COR-L47 (cell line): ENCODE measurements at places on chromosomes 3 and 15.

- DNase-seq = peak; percentile 59
Observed at GRCh38 chr15:53522991-53523390, 236.5 kb downstream of the WDR72 start.

- DNase-seq = no peak
Observed at GRCh38 chr3:127209840-127210653, 17.1 kb downstream of the PRR23E start.

- DNase-seq = no peak
Observed at GRCh38 chr3:5754602-5755001, 567.1 kb downstream of the EDEM1 start.

DNA sequence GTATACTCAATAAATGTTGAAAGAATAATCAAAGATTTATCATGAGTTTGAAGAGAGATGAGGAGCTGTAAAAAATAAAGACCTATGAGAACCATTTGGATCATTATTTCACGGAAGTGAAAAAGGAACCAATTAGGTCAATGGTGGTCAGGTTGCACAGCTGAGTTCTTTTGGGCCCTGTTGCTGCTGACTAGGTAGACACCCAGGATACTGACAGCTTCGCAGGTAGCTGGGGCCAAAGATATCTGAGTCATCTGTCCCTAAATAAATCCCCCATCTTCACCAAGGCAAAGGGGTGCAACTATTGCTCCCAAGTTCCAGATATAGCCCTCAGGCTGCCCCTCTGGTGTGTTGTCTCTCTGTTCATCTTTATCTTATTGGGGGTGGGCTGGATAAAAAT is 5.0 kb upstream of the ARL14 start:
- DNase-seq = no peak

- no peak for DNase-seq
Observed at GRCh38 chr3:194714564-194714963, 28.9 kb downstream of the FAM43A start.

- DNase-seq = no peak
Observed at GRCh38 chr3:69240651-69241568, 118.5 kb upstream of the LMOD3 start.

DNA sequence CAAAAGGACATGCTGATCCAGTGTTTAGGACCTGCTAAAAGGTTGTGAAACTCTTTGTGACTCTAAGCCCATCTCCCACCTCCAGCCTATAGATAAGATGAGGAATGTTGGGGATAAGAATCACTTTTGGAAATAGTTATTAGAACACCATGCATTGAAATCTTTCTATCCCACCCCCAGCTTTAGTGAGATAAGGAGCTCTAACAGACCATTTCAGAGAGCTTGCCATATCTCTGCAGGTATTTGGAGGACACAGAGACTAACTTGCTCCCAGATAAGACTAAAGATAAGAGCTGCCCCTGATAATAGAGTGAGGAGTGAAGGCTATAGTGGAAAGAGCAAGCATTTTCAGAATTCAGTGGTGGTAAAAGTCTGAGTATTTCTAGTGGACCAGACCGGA is 53.1 kb upstream of the GNB4 start:
- no peak for DNase-seq

DNA sequence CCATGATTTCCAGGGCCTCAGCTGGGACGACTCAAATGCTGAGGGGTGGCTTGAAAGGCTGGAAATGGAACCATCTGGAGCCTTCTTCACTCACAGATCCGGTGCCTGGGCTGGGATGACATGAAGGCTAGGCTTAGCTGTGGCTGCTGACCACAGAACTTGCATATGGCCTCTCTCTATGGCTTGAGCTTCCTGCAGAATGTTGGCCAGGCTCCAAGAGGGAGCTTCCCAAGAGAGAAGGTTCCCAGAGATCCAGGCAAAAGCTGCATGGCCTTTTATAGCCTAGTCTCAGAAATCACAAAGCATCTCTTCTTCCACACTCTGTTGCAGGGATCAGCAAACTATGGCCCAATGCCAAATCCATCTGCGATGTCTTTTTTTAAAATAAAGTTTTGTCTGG is 44.8 kb downstream of the GATM start:
- DNase-seq = peak; percentile 10

DNA sequence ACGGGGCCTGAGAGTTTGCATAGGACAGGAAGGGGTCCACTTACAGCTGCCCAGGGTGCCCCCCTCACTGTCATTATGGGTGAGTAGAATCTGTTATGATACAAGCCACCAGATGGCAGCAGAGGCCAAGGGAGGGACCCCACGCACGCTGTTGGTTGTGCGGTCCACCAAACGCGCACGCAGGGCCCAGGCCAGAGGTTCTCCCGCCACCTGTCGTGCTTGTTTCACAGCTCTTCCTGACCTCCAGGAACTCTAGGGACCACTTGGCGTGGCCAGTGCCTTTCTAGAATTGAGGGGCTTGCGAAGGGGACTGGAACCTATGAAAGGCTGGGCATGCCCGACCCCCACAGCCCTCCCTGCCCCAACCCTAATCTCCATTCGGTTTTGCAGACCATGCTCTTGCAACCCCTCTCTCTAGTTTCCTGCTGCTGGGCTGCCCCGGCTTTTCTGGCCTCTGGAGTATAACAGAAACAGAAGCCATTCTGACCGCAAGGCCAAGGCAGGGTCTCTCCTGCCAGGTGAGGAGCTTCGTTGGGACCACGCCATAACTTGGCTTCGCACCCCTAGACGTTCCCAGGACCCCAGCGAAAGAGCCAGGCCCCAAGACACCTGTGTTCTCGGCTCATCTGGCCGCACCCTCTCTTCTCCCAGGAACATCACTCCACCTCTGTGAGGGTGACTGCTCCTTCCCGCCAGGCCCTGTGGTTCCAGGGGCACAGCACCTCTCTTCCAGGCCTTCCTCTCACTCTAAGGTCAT is 46.0 kb downstream of the ALDH1L1 start:
- DNase-seq = peak; percentile 74

GRCh38 chr3:97201814-97202213 is 387.4 kb downstream of the EPHA6 start:
- no peak for DNase-seq

DNA sequence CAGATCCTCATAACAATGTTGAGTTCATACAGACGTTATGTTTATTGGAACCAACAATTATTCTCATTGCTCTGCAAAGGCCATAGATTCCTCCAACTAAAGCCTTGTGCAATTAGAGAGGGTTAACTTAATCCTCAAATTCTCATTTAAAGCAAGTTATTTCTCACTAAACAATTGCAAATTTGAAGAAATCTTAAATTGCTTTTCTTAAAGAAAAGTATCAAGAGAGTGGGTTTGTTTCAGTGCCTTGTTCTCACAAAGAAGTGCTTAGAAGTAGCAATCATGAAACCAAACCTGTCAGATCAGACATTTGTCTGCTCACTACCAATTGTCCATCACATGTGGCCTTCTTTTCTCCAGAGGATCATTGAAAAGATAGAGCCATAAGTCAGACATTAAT is 124.8 kb downstream of the KCNH8 start:
- DNase-seq = no peak

GRCh38 chr3:65344444-65344843 is 656.6 kb upstream of the ADAMTS9 start:
- DNase-seq = no peak

GRCh38 chr3:130459944-130460343 is 57.0 kb upstream of the COL6A6 start:
- no peak for DNase-seq

GRCh38 chr15:40693904-40694687 is 878 bp upstream of the RAD51 start:
- no peak for DNase-seq

DNA sequence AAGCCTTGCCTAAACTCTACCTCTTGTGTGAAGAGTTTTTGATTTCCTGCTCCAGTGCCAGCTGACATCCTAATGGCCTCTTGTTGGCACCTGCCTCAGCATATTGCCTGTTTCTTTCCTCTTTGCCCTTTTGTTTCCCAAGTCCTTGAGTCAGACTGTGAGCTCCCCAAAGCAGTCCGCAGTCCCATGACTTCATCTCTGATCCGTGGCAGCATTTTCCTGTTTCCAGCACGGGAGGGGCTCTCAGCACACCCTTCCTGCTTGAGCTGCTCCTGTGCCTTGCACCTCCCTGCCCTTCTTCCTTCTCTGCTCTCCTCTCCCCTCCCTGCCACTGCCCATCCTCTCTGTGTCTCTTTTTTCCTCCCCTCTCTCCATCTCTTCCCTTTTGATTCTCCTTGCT is 179.6 kb downstream of the EPHB1 start:
- DNase-seq = no peak

- DNase-seq = no peak
Observed at GRCh38 chr3:143271136-143271535, 151.6 kb downstream of the CHST2 start.

- no peak for DNase-seq
Observed at GRCh38 chr15:74833376-74834107, 7.1 kb downstream of the CPLX3 start.

DNA sequence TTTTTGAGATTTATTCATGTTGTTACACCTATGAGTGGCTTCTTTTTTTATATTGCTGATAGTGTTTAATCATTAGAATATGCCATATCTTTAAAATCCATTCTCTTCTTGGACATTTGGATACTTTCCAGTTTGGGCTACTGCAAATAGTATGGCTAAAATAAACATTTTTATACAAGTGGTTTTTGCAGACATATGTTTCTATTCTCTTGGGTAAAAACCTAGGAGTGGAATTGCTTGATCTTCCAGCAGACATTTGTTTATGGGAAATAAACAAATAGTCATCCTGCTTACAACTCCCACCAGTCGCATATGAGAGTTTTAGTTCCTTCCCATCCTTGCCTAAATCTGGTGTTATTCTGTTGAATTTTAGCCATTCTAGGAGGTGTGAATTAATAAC is 193.1 kb downstream of the ALCAM start:
- no peak for DNase-seq

DNA sequence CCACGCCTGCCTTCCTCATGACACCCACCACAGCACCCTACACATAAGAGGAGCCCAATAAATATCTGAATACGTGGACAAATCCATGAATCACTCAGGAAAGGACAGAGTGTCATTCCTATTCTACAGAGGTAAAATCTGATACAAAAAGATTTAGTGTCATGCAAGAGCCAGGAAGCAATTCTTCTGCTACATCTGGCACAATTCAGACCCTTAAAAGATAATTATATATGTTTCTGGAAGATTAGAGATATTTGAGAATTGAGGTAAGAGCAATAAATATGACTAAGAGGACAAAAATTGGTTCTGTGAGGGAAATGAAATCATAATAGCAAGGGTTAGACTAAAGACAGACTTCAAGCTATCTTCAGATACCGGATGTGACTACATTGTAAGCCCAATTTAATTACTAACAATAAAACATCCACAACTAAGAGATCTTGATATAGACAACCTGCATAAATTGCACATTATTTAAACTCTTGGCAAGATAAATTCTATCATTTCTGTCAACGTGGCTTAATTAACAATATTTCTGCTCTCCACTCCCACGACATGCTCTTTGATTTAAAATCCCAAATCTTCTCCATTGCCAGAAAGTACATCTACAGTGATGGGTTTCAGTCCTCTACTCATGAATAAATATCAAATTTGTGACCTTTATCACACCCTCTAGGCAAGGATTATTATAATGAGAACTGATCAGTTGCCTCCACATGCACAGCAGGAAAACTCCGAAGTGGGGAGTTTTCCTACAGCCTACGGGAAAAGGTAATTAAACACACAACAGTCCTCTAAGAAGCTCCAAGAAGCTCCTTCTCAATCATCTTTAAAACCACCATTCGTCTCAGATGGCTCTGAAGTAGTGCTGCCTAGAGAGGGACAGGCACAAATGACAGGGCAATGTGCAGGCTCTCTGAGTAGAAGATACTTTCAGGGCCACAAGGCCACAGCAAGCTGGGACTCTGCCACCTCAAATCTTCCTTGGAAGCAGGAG is 32.6 kb downstream of the MB21D2 start:
- no peak for DNase-seq

- DNase-seq = peak; percentile 95
Observed at GRCh38 chr3:197002701-197003454, 26.7 kb downstream of the MELTF start.

GRCh38 chr15:63221346-63221745 is 31.9 kb downstream of the RAB8B start:
- DNase-seq = no peak

GRCh38 chr15:74613089-74613952 is 2.3 kb upstream of the CLK3 start:
- no peak for DNase-seq

DNA sequence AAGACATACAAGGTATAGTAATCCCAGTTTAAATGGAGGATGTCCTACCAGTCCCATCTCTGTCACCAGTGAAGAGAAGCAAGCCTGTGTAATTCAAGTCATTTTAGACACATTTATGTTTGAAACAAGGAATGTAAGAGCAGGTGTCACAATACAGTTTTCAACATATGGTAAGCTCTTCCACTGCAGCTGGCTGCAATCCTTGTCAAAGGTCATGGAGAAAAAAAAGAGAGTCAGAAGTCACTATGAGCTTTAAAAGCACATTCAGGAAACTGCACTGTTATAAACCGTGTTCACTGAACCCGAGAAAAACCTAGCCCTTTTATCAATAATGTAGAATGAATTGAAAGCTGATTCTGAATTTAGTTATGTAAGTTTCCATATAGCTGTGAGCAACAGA is 206.4 kb downstream of the NAALADL2 start:
- no peak for DNase-seq

GRCh38 chr3:12952343-12953200 is 111.2 kb upstream of the RPL32 start:
- no peak for DNase-seq

DNA sequence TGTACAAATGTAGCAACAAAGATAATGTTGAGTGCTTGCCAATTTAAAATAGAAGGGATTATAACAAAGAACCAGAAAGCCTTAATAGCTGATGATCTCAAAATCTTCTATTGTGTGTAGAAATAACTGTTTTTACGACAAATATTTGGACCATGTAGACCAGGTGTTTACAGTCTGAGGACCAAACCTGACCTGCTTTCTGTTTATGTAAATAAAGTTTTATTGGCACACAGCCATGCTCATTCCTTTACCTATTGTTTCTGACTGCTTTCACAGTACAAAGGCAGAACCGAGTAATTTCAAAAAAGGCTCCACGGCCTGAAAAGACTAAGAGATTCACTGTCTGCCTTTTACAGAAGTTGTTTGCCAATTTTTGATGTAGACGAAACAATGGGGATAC is 91.8 kb downstream of the GOLIM4 start:
- peak; percentile 76 for DNase-seq

DNA sequence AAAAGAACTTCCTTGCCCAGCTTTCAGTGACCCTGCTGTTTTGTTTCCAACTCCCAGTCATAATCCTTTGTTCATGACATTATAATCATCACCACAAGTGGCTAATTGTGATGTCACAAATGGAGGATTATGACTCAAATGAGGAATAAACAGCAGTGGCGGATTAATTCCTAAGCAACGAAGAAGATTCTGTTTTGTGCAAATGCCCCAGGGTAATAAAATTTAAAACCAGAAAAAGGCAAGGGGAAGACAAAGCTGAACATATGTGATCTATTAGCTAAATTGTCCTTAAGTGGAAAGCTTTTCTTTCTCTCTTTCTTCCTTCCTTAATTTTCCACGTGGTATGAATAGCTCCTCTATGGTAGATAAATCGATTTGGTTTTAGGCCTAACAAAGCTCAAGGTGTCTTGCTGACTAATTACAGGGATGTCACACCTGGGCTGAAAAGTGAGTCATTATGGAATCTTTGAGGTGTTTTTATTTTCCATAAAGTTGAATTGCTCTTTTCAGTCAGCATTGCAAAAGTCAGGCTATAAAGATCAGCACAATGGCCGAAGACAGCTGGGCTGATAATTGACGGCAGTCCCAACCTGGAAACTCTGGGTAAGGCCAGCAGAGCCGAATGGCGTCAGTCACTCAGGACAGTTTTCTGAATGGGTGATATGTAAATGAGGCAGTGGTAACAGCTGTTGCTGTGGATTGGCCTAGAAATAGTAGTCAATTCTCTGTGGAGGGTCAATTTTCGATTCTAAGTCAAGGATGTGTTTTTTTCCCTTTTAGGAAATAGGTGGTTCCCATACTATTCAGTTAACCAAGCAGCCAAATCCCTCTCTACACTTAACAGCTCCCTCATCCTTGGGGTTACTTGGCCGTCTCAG is 121.5 kb downstream of the PTPRG start:
- peak; percentile 37 for DNase-seq
